CD4-positive, alpha-beta T cell treated with Interleukin-21 for 1 hour (primary cell): ENCODE measurements at places on chromosomes 5 and 9.

DNA sequence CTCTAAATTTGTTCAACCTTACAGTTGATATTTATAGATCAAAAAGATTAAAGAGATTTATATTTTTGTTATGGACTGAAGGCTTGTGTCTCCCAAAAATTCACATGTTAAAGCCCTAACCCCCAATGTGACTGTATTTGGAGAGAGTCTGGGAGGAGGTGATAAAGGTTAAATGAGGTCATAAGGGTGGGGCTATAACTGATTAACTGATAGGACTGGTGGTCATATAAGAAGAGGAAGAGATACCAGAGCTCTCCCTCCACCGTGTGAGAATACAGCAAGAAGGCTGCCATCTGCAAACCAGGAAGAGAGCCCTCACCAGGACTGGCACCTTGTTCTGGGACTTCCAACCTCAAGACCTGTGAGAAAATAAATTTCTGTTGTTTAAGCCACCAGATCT lies 264.3 kb downstream of the ENC1 start:
- no peak for DNase-seq

DNA sequence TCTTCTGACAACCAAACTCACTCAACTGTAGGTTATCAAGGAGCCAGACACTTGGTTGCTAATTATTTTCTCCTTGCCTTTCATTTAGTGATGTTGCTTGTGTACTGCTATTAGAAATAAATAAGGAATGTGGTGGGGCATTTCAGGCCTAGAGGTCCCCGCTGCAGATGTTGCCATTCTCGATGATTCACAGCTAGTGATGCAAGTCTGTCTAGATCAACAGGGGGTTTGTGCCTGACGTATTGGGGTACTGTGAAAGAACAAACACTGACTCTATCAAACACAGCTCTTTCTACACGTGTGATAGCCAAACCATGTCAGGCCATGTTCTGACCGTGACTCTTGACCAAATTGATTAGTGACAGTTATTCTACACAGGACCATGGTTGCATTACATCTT lies 144.7 kb downstream of the OSTF1 start:
- DNase-seq, result no peak

DNA sequence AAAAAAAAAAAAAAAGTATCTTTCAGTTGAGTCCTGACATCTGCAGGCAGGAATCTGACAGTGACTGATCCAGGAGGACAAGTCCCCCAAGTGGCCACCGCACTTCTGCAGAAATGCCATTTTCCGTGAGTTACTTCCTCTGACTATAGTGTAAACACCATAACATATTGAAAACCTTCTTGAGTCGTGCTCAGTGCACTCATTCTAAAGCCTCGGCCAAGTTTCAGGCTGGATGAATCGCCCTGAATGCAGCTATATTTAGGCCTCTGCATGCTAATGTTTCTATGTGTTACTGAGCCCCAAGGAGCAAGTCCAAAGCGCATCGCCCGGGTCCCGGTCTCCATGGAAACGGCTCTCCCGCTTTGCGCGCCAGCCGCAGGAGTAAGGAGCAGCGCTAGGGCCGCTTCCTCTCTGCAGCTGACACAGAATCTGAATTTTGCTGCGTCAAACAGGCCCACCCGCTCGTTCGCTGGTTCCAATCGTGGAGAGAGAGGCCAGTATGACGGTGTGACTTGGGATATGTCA lies 335.4 kb downstream of the MSX2 start:
- no peak for DNase-seq

DNA sequence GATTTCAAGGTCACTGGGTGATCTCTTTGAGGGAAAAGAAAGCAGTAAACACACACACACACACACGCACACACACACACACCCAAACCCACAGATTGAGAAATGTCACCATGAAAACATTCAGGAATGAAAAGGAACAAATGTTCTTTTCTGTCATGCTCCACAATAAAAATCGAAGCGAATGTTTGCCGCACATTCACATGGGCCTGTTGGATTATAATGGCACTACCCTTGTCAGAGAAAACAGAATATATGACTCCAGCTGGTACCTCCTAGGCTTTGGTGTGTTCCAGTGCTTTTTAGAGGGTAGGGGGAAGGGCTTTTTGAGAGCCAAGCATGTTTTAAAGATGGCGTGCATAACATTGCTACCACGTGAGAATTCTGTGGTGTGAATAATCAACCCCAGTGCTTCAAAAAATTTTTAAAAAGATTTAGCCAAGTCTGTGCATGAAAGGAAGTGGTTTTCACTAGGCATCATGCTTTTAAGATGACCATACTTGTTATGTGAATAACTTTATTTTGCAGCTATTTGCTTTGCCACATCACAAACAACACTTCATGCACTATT lies 120.8 kb upstream of the ZNF608 start:
- no peak for DNase-seq

DNA sequence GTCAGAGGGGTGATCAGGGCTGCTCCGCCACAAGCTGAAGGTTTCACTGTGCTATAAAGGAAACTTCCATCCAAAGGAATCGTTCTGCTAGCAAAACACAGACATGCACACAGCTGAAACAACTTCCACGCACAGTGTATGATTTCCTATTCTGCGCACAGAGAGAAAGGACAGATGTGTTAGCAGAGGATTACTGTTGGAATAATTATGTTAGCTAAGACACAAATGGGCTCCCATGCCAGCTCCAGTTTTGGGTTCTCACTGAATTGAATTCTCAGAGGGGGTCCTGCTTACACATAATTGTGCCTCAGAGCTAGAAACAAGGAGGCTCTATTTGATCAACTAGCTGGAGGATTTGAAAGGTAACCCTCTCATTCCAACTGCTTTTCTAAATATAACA lies 352.4 kb downstream of the IRX2 start:
- no peak for DNase-seq

DNA sequence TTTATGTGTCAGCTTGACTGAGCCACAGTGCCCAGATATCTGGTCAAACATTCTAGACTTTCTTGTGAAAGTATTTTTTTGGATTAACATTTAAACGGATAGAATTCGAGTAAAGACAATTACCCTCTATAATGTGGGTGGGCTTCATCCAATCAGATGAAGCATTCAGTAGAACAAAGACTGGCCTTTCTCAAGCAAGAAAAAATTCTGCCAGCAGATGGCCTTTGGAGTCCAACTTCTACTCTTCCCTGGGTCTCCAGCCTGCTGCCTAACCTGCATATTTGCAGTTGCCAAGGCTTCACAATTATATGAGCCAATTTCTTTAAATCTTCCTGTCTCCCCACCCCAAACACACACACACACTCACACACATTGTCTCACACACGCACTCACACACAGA lies 86.4 kb downstream of the MED10 start:
- DNase-seq, result peak; percentile 33

GRCh38 chr9:129551393-129551973 lies 69.4 kb downstream of the C9orf50 start:
- no peak for DNase-seq

GRCh38 chr9:28770827-28771226 lies 1197.5 kb upstream of the C9orf72 start:
- DNase-seq, result no peak

DNA sequence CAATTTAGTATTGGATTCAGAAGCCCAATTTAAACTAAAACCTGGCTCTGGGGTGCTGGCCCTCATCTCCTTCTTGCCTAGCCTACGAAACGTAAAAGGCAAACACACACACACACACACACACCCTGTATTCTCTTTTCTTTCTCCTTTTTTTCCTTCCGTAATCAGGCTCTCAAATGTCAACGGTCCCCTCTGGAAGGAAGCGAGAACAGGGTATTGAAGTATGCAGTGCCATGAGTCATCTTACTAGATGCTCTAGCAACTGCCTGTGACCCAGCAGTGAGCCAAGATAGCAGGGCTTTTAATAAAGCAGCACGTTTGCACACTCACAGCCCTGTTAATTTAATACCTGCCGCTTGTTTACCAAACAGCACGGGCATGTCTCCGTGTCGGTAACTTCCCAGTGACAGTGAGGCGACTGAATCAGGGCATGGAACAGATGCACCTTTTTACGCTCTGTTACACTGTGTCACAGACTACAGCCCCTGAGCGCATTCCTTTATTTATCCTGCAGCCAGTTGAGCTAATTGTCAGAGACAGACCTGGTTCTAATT lies 243.8 kb downstream of the BNC2 start:
- no peak for DNase-seq

GRCh38 chr9:118455259-118455658 lies 751.1 kb downstream of the TLR4 start:
- no peak for DNase-seq

GRCh38 chr9:131639769-131640437 lies 94.6 kb downstream of the PRRT1B start:
- DNase-seq, result no peak

DNA sequence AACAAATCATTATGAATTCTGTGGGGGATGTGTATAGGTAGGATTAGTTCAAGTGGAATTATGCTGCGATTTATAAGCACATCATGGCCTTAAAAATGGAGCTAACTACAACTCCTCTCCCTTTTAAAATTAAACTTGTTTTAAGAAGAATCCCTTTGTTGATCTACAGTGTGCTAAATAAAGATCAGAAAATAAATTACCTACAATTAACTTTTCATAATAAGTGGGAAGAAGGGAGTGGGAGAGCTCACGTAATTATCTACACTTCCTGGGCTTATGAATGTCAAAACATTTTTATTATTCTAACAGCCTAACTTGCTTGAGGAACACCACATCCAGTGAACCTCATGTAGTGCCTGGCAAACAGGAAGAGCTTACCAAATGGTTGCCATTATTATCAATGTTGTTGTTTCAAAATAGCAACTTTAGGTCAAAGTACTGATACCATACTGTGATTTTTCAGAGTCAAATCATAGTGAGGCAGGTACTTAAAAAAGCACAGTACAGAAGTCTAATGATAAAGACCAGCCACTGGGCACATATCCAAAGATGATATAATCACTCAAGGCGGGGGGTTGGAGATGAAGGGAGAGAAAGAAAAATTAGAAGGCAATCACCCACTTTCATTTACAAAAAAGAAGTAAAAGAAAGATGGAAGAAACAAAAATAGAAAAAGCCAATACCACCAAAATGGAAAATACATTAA lies 174.0 kb downstream of the RAPGEF6 start:
- DNase-seq, result no peak

- no peak for DNase-seq
Measured at GRCh38 chr9:71136696-71137095, 15.3 kb upstream of the TRPM3 start.

GRCh38 chr5:68303754-68304420 lies 88.3 kb downstream of the PIK3R1 start:
- no peak for DNase-seq

- DNase-seq, result no peak
Measured at GRCh38 chr9:124790301-124790700, 13.4 kb downstream of the OLFML2A start.
